ENCODE measurements at places on chromosomes 11 and 22. TPM values are rescaled to one million over a fixed set of nuclear protein-coding genes. Genes with fewer than 3 reads are reported as not detected.
A peak's percentile ranks its signal among the peaks of the same experiment; 100 is the strongest.

The OR8G5 gene
- total RNA-seq, result not detected

DNA sequence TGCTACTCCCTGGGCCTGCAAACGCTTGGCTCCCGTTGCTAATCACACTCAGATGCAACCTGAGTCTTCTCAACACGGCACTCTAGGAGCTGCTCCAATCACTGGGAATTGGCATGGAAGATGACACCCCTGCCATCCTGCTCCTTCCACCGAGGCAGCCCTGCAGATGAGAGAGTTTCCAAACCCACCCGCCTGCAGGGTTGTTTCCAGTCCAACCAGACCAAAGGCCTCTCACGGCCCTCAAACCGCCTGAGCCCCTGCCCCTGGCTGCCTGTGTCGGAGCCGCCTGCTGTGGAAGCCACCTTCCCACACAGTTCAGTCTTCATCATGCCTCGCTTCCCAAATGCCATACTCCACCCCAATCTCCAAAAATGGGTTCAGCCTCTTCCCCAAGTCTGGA lies 36.8 kb upstream of the TP53I11 start:
- DNase-seq, result no peak

The CHRDL2 gene
- not detected for total RNA-seq

The OR52W1 gene
- total RNA-seq, result not detected

- DNase-seq, result peak; percentile 54
Measured at GRCh38 chr11:26331911-26332571, at the start of gene ANO3. TSS of gene ANO3 (plus strand) at chr11:26332130. CDS start at chr11:26332276, 146 bp downstream.

Data from Caki2 (cell line).